Osteoblast (primary cell): ENCODE measurements at places on chromosomes 5 and 9. TPM values are rescaled to one million over a fixed set of nuclear protein-coding genes. Genes with fewer than 3 reads are reported as not detected.

- no peak for DNase-seq
Observed at GRCh38 chr5:160271396-160271795, 41.0 kb downstream of the CCNJL start.

GRCh38 chr5:132480042-132480441 lies 10.5 kb downstream of the IRF1 start:
- DNase-seq = no peak

The CYLC2 gene
- total RNA-seq = not detected in 2 replicates

- no peak for DNase-seq
Observed at GRCh38 chr5:167539747-167540146, 751.7 kb upstream of the WWC1 start.

GRCh38 chr9:2790466-2790865 lies 53.4 kb downstream of the PUM3 start:
- DNase-seq = no peak

- DNase-seq = no peak
Observed at GRCh38 chr9:20594608-20595007, 27.7 kb downstream of the MLLT3 start.

The PCDHA10 gene
- 0.36 and 0.59 TPM in 2 replicates for total RNA-seq

- no peak for DNase-seq
Observed at GRCh38 chr5:92990771-92991170, 590.2 kb downstream of the NR2F1-AS1 start.

- DNase-seq = peak; percentile 52
Observed at GRCh38 chr5:92401-93220, 643 bp downstream of the PLEKHG4B start.

DNA sequence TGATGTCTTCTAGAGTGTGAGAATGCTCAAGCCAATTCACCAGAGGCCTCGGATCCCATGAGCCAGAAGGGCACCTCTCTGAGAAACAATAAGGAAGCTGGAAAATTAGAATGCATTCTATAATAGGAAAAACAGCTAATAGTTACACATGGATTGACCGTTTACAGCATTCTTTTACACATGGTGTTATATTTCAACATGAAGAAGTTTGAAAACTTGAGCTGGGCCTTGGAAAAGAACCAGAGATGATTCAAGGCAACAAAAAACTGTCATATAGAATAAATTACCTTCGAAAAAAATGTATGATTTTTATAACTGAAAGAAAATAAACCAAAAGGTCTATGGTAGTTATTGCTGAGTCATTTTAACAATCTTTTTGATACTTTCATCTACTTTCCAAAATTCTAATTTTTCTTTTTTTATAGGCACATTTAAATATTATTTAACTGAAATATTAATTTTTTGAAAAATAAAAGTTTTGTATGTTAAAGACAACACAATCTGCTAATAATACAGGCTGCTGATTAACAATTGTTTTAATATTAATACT lies 6.2 kb downstream of the SH3TC2 start:
- no peak for DNase-seq

GRCh38 chr9:114785866-114786650 lies 19.8 kb downstream of the TNFSF15 start:
- no peak for DNase-seq

- DNase-seq = no peak
Observed at GRCh38 chr9:112119225-112120029, 55.7 kb downstream of the SUSD1 start.

GRCh38 chr9:26779062-26779461 lies 113.5 kb downstream of the CAAP1 start:
- no peak for DNase-seq

The WWC1 gene
- 0.88 and 1.4 TPM in 2 replicates for total RNA-seq

The FCN2 gene
- total RNA-seq = not detected in 2 replicates

DNA sequence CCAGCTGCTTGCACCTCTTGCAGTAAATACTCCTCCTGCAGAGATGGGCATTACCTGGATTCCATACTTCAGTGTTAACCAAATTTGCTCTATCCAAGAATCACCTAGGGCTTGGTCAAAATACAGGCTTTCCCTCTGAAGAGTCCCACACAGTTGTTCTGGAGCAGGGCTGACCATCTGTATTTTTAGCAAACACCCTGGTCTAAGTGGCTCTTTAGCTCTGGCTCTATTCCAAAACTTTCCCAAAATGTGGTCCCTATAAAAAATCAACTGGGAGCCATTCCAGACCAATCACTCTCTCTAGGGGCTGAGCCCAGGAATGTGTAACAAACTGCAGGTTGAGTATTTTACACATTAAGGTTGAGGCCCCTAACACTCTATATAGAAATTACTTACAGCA lies 153.7 kb downstream of the SPOCK1 start:
- no peak for DNase-seq

The DROSHA gene
- 32.9 and 35.7 TPM in 2 replicates for total RNA-seq

- peak; percentile 99 for DNase-seq
Observed at GRCh38 chr9:136051837-136052471, 43.1 kb downstream of the NACC2 start.

GRCh38 chr9:114091711-114092110 lies 7.4 kb downstream of the KIF12 start:
- DNase-seq = peak; percentile 31

The INSYN2B gene
- total RNA-seq = 2.2 and 3.5 TPM in 2 replicates

The KLHL3 gene
- 6.2 and 7.1 TPM in 2 replicates for total RNA-seq

The GAS1 gene
- 107 and 121 TPM in 2 replicates for total RNA-seq

DNA sequence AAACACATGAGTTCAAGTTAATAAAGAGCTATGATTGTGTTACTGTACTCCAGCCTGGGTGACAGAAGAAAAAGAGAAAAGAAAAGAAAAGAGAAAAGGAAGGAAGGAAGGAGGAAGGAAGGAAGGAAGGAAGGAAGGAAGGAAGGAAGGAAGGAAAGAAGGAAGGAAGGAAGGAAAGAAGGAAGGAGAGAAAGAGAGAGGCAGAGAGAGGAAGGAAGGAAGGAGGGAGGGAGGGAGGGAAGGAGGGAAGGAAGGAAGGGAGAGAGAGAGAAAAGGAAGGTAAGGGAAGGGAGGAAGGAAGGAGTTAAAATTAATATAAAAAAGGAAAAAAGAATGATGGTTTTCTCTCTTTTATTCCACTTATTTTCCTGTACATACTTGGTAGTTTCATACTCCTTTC lies 89.5 kb upstream of the ZBTB43 start:
- DNase-seq = no peak

The SLC36A3 gene
- total RNA-seq = not detected in 2 replicates

DNA sequence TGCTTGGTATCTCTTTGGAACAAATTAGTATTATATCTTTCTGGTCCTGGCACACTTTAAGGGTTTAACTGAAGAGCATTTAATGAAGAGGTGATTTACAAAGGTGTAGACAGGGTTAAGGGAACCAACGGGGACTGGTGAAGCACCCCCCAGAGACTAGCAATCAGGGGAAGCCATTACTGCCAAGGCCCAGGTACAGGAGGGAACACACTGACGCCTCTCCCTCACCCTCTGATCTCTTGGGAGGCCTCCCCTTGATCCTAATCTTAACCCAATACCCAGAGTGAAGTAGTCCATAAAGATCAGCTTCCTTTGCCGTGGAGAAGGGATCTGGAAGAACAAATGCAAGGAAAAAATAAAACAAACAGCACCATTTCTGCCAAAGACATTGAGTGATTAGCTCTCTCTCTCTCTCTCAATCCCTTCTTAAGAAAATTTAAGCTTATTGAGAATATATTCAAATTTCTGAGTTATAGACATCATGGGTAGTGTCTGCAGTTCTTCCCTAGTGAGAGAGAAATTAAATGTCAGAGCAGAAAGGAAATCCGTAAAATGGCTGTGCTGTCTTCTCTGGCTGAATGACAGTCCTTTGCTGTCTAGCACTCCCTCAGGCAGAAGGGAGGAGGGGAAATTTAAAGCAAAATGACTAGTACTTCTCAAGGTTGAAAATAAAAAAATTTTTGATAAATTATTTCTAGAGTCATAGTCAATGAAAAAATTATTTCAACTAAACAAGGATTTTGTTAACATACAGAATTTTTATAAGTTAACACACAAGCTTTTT lies 20.0 kb downstream of the F2R start:
- no peak for DNase-seq

- DNase-seq = peak; percentile 70
Observed at GRCh38 chr9:137380606-137381005, 42.4 kb downstream of the EXD3 start.

DNA sequence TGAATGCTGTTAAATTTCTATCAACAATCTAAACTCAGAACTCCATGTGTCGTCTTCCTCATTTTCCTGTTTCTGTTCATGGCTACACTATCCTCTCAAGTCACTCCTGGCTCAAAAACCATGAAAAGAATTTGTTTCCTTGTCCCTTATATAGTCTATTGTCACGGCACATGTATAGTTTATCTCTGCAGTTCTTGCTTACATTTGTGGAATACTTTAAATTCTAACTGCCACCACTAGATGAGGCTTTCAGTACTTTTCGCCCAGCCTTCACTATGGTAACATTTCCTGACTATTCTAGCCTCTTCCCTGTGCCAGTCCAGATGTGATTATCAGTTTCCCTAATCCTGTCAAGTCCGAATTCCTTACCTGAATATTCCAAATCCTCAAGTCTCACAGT lies 34.6 kb downstream of the PKD2L2 start:
- no peak for DNase-seq

GRCh38 chr5:180098991-180099732 lies 27.6 kb upstream of the RNF130 start:
- DNase-seq = peak; percentile 30

DNA sequence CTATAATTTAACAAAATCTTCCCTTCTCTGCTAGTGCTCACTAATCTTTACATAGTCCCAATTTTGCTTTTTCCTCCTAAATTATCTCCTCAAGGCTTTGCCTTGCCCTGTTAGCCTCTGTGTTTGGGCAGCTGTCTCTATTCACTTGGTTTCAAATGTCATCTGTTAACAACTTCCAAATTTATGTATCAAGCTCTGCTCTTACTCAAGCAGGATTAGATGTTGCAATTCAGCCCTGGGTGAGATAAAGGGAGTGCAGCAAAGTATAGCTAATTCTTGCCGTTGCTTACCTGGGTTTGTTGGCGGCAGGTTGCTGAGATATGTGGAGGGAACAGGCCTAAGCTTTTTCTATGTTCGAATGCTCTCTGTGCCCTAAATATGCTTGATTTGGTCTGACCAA lies 483.8 kb downstream of the DMAC1 start:
- DNase-seq = no peak

The LCN2 gene
- not detected in 2 replicates for total RNA-seq

- no peak for DNase-seq
Observed at GRCh38 chr5:142696379-142696778, 10.5 kb upstream of the FGF1 start.

GRCh38 chr5:107670087-107670931 lies 428 bp downstream of the EFNA5 start:
- DNase-seq = peak; percentile 85

GRCh38 chr9:98552331-98552730 lies 156.4 kb downstream of the GABBR2 start:
- no peak for DNase-seq

- no peak for DNase-seq
Observed at GRCh38 chr9:127856729-127857116, 2.3 kb upstream of the ENG start.

- DNase-seq = no peak
Observed at GRCh38 chr5:81007637-81008027, 47.5 kb downstream of the RASGRF2 start.

GRCh38 chr9:87718852-87719612 lies 6.9 kb upstream of the CTSL start:
- no peak for DNase-seq

DNA sequence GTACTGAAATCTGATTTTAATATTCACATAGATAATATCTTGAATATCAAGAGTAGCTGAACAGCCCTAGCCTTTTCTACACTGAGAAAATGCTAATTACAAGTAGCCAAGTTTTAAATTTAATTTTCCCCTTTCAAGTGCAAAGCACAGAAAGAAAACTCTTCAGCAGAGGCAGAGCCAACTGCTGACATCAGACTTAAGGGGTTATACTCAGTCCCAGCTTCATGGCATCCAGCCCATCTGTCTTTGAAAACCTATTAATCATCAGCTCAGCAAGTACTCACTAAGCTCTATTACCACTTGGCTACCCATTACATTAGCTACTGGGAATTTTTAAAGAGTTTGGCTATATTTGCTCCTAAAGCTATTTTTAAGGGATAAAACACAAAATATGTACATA lies 220.5 kb downstream of the SLC12A2 start:
- peak; percentile 38 for DNase-seq

- peak; percentile 90 for DNase-seq
Observed at GRCh38 chr5:75640395-75640794, 29.1 kb downstream of the ANKDD1B start.

- no peak for DNase-seq
Observed at GRCh38 chr9:109588415-109588814, 90.3 kb upstream of the PTPN3 start.

DNA sequence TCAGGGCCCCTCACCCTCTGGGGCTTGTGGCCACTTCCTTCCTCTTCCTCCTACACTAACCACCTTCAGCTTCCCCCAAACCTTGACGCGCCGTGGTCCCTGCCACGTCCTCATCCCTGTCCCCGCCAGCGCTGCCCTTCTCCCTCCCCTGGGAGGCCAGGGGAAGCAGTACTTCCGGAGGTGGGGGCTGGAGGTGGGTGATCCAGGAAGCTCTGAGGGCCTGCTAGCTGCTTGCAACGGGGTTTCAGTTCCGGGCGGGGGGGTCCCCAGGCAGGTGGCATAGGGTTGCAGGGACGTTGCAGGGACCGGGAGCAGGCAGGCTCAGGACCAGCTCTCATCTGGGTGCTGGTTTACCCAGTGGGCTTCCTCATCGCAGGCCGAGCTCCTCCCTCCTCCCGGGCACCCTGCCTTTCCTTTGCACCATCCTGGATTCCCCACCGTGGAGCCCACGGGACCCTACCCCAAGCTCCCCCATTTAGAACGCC lies 70.0 kb downstream of the RXRA start:
- no peak for DNase-seq

DNA sequence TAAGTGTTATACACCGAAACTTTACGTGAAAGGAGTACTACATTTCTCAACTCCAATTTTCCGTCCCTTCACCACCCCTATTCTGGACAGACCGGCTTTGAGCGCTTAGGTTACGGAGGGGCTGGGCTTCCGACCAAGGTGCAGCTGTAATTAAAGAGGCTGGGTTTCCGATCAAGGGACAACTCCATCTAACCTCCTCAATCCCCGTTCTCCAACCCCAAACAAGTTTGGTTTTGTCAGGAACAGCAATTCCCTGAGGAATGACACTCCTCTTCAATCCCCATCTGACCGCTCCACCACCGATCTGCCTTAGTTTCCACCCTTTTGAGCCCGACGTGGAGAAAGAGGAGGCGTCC lies 577 bp downstream of the TUT7 start:
- DNase-seq = peak; percentile 56

DNA sequence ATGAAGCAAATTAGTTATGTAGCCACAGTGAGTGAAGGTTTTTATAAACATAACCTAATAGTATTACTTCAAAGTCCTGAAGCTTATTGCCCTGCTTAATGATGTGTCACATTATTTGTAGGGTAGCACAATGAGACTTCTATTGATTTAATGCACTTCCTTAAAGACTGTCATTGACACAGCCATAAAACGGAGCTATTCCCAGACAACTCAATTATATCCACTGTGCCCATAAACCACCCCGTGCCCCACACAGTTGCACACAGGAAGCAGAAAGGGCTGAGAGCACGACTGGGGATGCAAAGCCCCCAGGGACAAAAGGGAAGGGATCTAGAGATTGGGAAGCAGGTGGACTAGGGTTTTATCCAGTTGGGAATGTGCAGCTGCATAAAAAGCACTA lies 37.0 kb downstream of the TRIM32 start:
- DNase-seq = no peak
